ENCODE measurements at places on chromosomes 13 and 19. TPM values are rescaled to one million over a fixed set of nuclear protein-coding genes. Genes with fewer than 3 reads are reported as not detected.
A peak's percentile ranks its signal among the peaks of the same experiment; 100 is the strongest.

PROZ gene
- not detected for total RNA-seq

DNA sequence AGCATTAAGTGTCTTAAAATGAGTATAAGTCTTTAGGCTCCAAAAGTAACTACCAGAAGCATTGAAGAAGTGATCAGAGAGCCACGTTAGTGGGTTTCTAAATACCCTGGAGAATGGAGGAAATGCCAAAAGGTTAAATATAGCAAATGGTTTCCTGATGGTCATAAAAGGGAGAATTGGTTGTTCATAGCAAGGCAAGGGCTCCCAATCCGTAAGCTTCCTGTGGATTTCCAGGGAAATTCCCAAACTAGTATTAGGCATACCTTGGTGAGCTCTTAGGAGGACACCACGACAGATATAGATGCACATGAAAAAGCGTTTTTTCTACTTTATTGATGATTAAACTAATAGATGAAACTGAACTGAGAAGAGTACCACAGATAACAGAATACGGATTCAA lies 410.9 kb downstream of the FOXO1 start:
- no peak for DNase-seq

PIH1D1 gene
- total RNA-seq, result 107 TPM

- DNase-seq, result no peak
These were observed 17.1 kb upstream of the MAP3K10 start for GRCh38 chr19:40174092-40174491.

LPAR2 gene
- total RNA-seq, result 0.97 TPM

LMTK3 gene
- 0.32 TPM for total RNA-seq

DNA sequence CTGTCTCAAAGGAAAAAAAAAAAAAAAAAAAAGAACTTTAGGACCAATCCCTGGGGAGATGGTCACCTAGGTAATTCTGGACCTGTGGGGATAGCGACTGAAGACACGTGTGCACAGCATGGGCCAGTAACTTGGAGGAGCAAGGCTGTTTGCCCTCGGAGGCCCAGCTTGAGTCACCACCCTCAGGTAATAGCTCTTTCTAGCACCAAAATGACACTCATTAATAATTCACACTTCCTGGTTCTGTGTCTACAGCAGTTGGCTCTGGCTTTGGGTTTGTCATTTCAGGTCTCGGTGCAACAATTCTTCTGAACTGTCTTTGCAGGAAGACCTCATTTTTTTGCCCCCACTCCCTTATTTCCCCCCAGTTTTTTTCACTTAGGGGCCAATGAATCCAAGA lies 3.9 kb upstream of the ATP11A start:
- DNase-seq, result no peak

DNA sequence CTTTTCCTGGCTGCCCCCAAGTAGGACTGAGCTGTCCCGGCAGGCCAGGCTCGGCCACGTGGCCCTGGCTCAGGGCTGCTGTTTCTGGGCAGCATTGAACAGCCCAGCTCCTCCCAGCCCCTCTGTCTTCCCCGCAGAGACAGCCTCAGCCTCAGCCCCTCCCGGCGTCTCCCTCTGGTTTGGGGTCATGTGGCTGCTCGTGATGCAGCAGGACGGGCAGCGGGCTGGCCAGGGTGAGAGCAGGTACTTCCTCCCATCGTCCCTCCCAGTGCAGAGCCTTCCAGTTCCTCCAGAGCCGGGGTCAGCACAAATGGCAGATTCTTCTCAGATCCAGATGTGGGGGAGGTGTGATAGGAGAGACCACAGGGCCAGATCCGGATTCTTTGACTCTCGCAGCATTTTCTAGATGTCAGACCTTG lies 114.6 kb downstream of the KDM4B start:
- DNase-seq, result peak; percentile 79

GRCh38 chr19:10852098-10852800 lies 4.0 kb downstream of the C19orf38 start:
- DNase-seq, result peak; percentile 38

ZNF90 gene
- 0.97 TPM for total RNA-seq

- DNase-seq, result no peak
These were observed 10.9 kb downstream of the KASH5 start for GRCh38 chr19:49398931-49399330.
